Thoracic aorta (tissue), 2 donors: ENCODE measurements at places on chromosomes 12 and 14. TPM values are rescaled to one million over a fixed set of nuclear protein-coding genes. Genes with fewer than 3 reads are reported as not detected.

Gene OR4E2
- not detected for total RNA-seq

Gene RNASE3
- not detected for total RNA-seq

Gene RASSF9
- 2.4 TPM for total RNA-seq

Gene KRT6A
- 0.68 TPM for total RNA-seq

Gene OR6S1
- total RNA-seq = not detected

Gene APAF1
- total RNA-seq = 16.0 TPM

Gene MOK
- total RNA-seq = 15.0 TPM

Gene SERPINA10
- total RNA-seq = 0.28 TPM

Gene ACVRL1
- 90.2 TPM for total RNA-seq

Gene NUAK1
- total RNA-seq = 31.4 TPM

Gene SLC25A47
- total RNA-seq = not detected

Gene A2M
- total RNA-seq = 1,118 TPM

Gene CFAP73
- total RNA-seq = not detected

Gene DNAJC22
- 0.68 TPM for total RNA-seq

Gene WDHD1
- 0.14 TPM for total RNA-seq

Gene GPR132
- 2.3 TPM for total RNA-seq

Gene ALKBH2
- total RNA-seq = 15.3 TPM

Gene DEGS2
- total RNA-seq = not detected

Gene CLEC2A
- not detected for total RNA-seq

Gene ITPK1
- total RNA-seq = 53.8 TPM

Gene CIDEB
- 17.3 TPM for total RNA-seq

Gene TDP1
- total RNA-seq = 11.2 TPM

Gene CIT
- total RNA-seq = 2.3 TPM

Gene TMEM132C
- total RNA-seq = 0.56 TPM

Gene LYZ
- 91.2 TPM for total RNA-seq

Gene SAMD4A
- 172 TPM for total RNA-seq

Gene CMAS
- 33.7 TPM for total RNA-seq

Gene CPNE6
- total RNA-seq = 1.3 TPM

Gene OTOGL
- 0.81 TPM for total RNA-seq

Gene FSCB
- total RNA-seq = 1.2 TPM

Gene GALNT8
- total RNA-seq = 1.9 TPM

Gene SMOC1
- total RNA-seq = 29.8 TPM

Gene B4GALNT3
- 16.8 TPM for total RNA-seq

Gene ASCL1
- not detected for total RNA-seq

Gene KLHL28
- 9.6 TPM for total RNA-seq
